ENCODE measurements at places on chromosomes 3 and 15. TPM values are rescaled to one million over a fixed set of nuclear protein-coding genes. Genes with fewer than 3 reads are reported as not detected.

Gene CACNA1D
- 0.48 TPM for total RNA-seq

Gene IL17RB
- 0.24 TPM for total RNA-seq

Gene CTXN2
- not detected for total RNA-seq

Gene FHIT
- 1.6 TPM for total RNA-seq

Gene SCAMP5
- total RNA-seq: 24.1 TPM

DNA sequence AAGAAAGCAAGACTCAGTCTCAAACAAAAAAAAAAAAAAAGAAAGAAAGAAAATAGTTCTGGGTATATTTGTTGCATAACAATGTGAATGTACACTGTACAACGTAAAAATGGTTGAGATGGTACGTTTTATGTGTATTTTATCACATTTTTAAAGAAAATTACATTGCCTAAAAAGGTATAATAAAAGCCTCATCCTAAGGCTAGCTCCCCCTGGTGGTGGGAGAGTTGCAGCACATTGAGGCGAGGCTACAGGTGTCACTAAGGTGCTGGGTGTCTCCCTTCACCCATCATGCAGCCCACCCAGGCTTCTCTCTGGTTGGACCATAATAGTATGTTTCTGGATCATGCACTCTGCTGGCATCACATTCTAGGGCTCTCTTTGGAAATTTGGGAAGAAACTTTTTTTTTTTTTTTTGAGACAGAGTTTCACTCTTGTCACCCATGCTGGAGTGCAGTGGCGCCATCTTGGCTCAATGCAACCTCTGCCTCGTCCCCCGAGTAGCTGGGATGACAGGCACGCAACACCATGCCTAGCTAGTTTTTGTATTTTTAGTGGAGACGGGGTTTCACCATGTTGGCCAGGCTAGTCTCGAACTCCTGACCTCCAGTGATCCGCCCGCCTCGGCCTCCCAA is 12.4 kb upstream of the RAB11A start:
- H3K27ac ChIP-seq: no peak overlapping the region
- peaks cover 32% of the 10 kb centered on the region for H3K27me3 ChIP-seq
- H3K36me3 ChIP-seq: no peaks in the 10 kb centered on the region
- no peak for DNase-seq
- H3K4me1 ChIP-seq: peaks cover 14% of the 10 kb centered on the region

GRCh38 chr3:187811585-187812250 is 66.5 kb upstream of the BCL6 start:
- no peaks in the 10 kb centered on the region for H3K27me3 ChIP-seq
- H3K36me3 ChIP-seq: no peaks in the 10 kb centered on the region
- H3K27ac ChIP-seq: no peak overlapping the region
- DNase-seq: no peak

- no peak for DNase-seq
- H3K4me1 ChIP-seq: peaks cover 25% of the 10 kb centered on the region
- no peaks in the 10 kb centered on the region for H3K36me3 ChIP-seq
- no peak overlapping the region for H3K4me3 ChIP-seq
- H3K27ac ChIP-seq: peak overlapping the region; percentile 47
- no peaks in the 10 kb centered on the region for H3K27me3 ChIP-seq
These were observed 161.0 kb downstream of the NAALADL2 start for GRCh38 chr3:175020101-175020500.

GRCh38 chr15:49860101-49860500 is 239.3 kb downstream of the DTWD1 start:
- H3K4me1 ChIP-seq: peaks cover 2% of the 10 kb centered on the region
- H3K36me3 ChIP-seq: no peaks in the 10 kb centered on the region
- no peak overlapping the region for H3K4me3 ChIP-seq
- no peak for DNase-seq
- no peak overlapping the region for H3K27ac ChIP-seq

GRCh38 chr3:89058371-89058770 is 49.0 kb upstream of the EPHA3 start:
- DNase-seq: no peak
- H3K4me3 ChIP-seq: no peak overlapping the region
- no peaks in the 10 kb centered on the region for H3K27me3 ChIP-seq
- H3K27ac ChIP-seq: no peak overlapping the region
- H3K4me1 ChIP-seq: peaks cover 7% of the 10 kb centered on the region

- H3K27me3 ChIP-seq: no peaks in the 10 kb centered on the region
- H3K4me1 ChIP-seq: no peaks in the 10 kb centered on the region
- DNase-seq: no peak
- H3K27ac ChIP-seq: no peak overlapping the region
- peaks cover 37% of the 10 kb centered on the region for H3K36me3 ChIP-seq
These were observed 18.2 kb upstream of the WDR49 start for GRCh38 chr3:167671878-167672427.

DNA sequence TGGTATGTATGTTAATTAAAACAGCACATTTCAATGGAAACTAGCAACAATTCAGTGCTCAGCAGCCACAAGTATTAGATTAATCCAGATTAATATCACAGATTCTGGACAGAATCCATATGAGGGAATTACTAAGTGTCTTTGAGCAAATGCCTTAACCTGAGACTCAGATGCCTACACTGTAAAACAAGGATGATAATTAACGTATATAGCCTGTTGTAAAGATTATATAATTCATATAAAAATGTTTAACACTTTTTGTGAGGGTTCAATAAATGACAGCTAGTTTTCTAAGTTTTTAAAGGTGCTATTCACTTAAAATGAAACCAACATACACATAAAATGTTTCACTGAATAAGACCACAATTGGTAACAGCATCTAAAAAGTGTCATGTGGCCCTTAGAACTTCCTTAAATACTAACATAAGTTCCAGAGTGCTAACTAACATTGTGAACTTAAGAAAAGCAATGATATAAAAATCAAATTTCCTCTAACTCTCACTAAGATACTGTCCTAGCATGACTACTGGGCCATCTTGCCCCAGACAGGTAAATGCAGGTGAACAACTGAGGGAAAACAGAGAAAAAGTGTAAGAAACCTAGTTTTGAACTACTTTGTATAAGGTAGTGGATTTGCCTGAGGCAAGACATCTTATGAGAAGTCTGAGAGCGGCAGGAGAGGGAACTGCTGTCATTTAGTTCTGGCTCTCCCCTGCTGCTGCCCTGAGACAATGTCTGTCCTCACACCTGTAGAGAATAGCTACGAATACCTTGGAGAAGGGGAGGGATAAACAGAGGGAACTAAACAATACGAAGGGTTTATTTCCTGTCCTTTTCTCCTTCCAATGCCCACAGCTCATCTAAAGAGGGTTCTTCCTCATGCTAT is 151.3 kb downstream of the ADAM10 start:
- no peaks in the 10 kb centered on the region for H3K4me1 ChIP-seq
- DNase-seq: no peak
- no peak overlapping the region for H3K27ac ChIP-seq
- H3K4me3 ChIP-seq: no peak overlapping the region
- peaks cover 34% of the 10 kb centered on the region for H3K36me3 ChIP-seq

DNA sequence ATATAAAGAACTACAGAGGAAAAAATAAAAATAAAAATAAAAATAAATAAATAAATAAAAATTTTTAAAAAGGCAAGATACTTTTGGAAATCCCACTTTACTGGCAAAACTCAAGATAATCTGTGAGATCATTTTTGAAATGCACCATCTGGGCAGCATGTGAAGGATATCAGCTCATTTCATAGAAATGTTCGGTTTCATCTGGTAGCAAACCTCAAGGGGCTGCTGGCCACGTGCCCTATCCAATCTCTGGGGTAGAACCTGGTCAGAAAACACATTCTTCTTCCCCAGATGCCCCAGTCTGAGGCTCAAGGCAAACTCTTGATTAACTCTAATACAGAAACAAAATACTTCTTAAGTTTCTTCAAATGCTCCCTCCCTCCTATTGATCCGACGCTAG is 166.0 kb downstream of the FMN1 start:
- no peaks in the 10 kb centered on the region for H3K36me3 ChIP-seq
- H3K4me1 ChIP-seq: peaks cover 52% of the 10 kb centered on the region
- DNase-seq: no peak
- H3K4me3 ChIP-seq: no peak overlapping the region
- H3K27ac ChIP-seq: peak overlapping the region; percentile 75
- H3K27me3 ChIP-seq: no peaks in the 10 kb centered on the region

DNA sequence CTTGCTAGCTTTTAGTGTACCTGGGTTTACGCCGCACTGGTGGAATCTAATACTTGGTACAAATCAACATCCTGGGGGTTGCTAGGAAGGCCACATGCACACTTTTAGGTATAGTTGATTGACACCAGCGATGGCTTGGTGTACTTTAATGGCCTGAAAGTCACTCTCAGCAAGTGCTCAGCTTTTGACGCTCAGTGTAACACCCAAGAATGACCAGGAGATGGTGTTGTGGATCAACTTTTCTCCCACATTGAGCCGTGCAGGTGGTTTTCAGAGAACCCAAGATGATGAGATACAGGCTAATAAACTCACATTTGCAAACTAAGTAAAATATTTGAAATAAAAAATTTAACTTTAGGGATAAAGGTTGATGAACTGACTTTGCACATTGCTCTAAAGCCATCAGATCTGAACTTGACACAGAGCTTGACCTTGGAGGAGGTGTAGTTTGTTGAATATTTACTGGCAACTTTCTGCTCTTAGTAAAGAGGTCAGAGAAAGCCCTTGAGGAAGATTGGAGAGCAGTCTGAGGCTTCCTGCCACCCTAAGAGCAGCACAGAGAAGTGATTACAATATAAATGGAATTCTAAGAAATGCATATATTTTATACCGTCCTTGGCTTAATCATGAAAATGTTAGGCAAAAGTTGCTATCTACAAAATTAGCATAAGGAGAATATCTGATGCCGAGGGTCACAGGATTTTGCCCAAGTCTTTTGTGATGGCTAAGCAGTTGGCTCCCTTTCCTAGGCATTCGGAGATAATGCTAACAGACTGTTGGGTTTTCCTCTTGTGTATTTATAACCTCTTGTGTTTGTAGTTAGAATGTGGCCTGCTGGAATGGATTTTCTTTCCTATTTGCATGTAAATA is 143.4 kb upstream of the RASGRP1 start:
- H3K27ac ChIP-seq: no peak overlapping the region
- no peak for DNase-seq
- peaks cover 27% of the 10 kb centered on the region for H3K4me1 ChIP-seq
- H3K4me3 ChIP-seq: no peak overlapping the region
- H3K27me3 ChIP-seq: peaks cover 10% of the 10 kb centered on the region
- H3K36me3 ChIP-seq: no peaks in the 10 kb centered on the region

GRCh38 chr15:83219026-83219425 is 11.4 kb upstream of the HDGFL3 start:
- peaks cover 10% of the 10 kb centered on the region for H3K27me3 ChIP-seq
- no peak overlapping the region for H3K27ac ChIP-seq
- no peak overlapping the region for H3K4me3 ChIP-seq
- H3K36me3 ChIP-seq: no peaks in the 10 kb centered on the region
